ENCODE measurements at places on chromosomes 13 and 19.

GRCh38 chr13:102286326-102286725 is 115.5 kb downstream of the FGF14 start:
- no peak for DNase-seq

GRCh38 chr13:91567485-91568207 is 169.2 kb downstream of the GPC5 start:
- DNase-seq = peak; percentile 0

- DNase-seq = no peak
These were observed 61.1 kb downstream of the GPC5 start for GRCh38 chr13:91459485-91459884.

- DNase-seq = peak; percentile 99
These were observed 51.3 kb downstream of the WDR87 start for GRCh38 chr19:37855098-37855497.

DNA sequence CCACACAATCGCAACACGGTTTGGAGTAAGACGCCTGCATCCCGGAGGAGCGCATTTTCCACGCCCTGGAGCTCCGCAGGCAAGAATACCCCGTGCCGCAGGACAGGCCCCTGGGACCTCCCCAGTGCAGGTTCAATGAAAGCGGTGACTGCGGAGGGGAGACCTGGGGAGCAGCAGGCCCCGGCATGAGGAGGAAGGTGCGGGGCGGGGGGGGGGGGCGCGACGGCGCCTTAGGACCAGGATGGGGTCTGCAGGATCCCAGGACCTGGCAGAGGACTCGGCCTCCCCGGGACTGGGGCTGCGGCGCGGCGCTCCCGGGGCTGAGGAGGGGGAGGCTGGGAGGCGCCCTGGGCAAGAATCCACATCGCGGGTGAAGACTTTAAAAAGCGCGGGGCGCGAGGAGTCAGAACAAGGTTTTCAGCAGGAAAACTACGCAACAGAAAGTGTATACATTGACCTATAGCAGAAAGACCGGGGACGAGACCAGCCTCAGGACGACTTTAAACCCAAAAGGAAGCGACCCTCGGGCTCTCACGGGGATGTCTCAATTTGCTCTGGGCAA is 432 bp downstream of the ZNF611 start:
- DNase-seq = peak; percentile 65

- DNase-seq = no peak
These were observed 516.3 kb upstream of the HTR2A start for GRCh38 chr13:47413112-47413511.

- peak; percentile 16 for DNase-seq
These were observed 2.1 kb upstream of the CEACAM19 start for GRCh38 chr19:44668985-44669764.
